ENCODE measurements at places on chromosomes 1 and 21.

DNA sequence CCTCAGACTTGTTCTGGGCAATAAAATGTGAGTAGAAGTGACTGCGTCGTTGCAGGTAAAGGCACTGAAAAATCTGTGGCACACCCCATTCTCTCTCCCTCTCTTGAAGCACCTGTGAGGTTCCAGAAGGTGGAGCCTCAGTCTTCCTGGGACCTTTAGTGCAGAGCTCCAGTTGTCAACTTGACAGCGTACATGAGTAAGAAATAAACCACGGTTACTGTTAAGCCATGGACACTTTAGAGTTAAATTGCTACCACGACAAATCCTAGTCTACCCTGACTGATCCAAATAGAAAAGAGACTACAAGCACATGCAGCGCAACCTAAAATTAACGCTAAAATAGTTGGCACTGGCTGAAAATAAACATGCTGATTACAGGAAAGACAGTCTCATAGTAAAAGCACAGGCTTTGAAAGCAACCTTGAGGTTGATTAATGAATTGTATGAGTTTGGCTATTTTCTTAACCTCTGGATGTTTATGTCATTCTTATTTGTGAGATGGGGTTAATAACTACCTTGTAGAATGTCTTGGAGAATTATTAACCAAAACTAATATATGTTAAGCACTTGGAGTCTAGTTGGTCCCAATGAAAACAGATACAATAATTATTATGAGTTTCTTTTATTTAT lies 93.0 kb upstream of the PLPPR4 start:
- no peak for DNase-seq

DNA sequence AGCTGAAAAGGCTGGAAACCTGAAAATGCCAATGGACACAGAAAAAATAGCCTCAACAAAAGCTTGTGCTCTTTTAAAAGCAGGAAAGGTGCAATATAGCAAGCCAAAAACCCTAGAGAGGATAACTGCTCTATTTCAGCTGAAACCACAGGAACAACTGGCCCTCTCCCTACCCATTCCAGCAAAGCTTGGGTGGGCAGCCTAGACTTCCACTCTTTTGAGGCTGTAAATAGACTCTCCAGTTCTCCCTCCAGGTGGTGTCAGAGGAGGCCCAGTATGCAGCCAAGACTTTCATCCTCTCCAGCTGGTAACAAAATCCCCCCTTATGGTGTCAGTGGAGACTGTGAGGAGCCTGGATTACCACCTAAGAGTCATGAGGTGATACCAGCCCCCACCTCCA lies 206.9 kb upstream of the PLD5 start:
- DNase-seq: no peak

DNA sequence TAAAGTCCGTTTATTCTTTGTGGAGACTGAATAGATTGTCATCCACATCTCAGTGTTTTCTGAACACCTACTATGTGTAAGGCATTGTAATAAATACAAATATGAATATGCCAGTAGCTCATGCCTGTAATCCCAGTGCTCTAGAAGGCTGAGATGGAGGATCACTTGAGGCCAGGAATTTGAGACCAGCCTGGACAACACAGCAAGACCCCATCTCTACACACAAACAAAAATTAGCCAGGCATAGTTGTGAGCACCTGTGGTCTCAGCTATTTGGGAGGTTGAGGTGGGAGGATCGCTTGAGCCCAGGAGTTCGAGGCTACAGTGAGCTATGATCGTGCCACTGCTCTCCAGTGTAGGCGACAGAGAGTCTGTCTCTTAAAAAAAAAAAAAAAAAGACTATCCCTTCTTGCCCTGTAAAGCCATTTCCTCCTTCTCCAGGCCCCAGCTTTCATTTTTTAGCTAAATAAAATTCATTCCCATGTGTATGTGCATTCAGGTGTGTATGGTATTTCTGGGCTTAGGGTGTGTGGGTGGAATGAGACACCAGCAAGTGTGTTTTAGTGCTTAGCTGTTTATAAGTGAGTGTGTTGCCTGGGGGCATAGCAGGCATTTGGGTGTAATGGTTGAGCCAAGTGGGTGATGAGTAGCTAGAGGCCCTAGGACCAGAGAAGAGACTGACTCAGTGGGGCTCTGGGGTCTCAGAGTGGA lies 7.8 kb downstream of the CELSR2 start:
- no peak for DNase-seq

DNA sequence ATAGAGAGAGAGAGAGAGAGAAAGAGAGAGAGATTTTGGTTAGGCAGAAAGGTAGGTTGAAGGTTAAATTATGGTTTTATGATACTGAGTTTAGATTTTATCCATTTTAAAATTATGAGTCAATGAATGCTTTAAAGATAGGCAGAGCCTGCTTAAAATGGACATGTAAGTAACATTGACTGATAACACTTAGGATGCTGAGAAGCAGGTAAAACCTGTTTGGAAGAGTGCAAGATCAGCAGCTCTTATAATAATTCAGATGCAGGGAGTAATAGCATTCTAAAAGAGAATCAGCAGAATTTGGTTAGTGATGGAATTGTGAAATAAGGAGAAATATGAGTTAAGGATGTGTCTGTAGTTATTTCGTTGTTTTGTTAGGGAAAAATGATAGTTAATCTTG lies 446.6 kb downstream of the PLA2G4A start:
- no peak for DNase-seq

- no peak for DNase-seq
Observed at GRCh38 chr1:244576259-244576892, 76.5 kb upstream of the DESI2 start.
